ENCODE measurements at places on chromosomes 7 and 10.

DNA sequence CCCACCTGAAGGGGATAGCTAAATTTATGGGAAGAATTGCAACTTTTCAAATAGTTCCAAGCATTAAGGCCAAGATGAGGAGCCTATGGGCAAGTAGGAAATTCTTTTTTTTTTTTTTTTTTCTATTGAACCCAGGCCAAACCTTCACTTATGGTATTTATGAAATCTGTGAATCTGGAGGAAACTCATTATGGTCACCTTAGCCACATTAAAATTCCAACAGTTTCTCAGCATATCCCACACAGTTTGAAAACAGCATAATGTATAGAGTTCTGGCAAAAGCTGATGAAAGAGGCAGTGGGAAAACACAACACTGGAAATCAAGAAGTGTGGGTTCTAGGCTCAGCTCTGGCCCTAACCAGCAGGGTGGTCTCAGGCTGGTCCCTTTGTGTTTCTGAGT, 236.9 kb downstream of the PTEN start:
- no peak for DNase-seq

- DNase-seq = no peak
Measured at GRCh38 chr7:128867241-128867640, 4.6 kb downstream of the ATP6V1F start.

DNA sequence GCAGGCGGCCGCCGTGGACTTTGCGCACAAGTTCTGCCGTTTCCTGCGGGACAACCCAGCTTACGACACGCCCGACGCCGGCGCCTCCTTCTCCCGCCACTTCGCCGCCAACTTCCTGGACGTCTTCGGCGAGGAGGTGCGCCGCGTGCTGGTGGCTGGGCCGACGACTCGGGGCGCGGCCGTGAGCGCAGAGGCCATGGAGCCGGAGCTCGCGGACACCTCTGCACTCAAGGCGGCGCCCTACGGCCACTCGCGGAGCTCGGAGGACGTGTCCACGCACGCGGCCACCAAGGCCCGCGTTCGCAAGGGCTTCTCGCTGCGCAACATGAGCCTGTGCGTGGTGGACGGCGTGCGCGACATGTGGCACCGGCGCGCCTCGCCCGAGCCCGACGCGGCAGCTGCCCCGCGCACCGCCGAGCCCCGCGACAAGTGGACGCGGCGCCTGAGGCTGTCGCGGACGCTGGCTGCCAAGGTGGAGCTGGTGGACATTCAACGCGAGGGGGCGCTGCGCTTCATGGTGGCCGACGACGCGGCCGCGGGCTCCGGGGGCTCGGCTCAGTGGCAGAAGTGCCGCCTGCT, 14.1 kb downstream of the SH2B2 start:
- DNase-seq = no peak

GRCh38 chr7:153921408-153921807, 130.8 kb upstream of the DPP6 start:
- DNase-seq = no peak

GRCh38 chr7:151125470-151125845, 39.2 kb downstream of the AGAP3 start:
- no peak for DNase-seq

GRCh38 chr7:85341973-85342372, 155.1 kb upstream of the SEMA3D start:
- DNase-seq = no peak

DNA sequence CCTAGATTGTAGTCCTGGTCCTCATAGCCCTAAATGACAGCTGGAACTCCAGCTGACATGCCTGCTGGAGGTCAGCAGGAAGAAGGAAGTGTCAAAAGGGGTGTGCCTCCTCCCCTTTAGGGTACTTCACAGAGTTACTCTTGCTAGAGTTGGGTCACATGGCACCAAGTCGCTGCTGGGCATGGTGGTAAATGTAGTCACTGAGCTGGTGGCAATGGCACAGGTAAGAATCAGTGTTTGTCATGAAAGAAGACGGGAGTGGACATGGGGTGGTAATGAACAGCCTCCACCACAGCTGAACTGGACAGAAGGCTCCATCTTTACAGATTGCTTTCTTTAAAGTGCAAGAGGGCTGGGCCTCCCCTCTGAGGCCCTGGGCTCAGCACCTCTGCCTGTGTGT, 122.3 kb downstream of the ACTR3B start:
- DNase-seq = no peak

DNA sequence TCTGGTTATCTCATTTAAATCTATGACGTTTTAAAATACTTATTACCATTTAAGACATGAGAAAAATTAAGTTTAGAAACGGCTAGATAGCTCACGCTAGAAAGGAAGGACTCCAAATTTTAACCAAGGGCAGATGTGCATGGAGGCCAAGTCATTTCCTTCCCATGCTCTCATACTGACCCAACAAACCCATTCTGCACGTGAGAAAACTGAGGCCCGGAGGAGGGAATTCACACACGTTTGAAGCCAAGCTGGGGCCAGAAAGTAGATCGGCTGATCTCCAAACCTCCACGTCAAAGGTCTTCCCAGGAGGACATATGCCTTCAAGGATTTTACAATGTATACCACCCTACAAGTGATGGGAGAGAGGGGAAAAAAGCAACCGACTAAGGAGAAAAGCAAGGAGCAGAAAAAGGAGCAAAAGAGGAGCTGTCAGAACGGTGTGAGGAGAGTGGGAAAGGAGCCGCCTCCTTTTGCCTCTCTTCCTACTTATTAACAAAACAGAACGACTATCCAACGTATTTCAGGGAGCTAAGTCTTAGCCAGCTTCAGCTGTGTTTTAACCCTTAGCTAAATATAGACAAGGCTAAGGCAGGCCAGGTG, 645 bp upstream of the SIRT1 start:
- no peak for DNase-seq

DNA sequence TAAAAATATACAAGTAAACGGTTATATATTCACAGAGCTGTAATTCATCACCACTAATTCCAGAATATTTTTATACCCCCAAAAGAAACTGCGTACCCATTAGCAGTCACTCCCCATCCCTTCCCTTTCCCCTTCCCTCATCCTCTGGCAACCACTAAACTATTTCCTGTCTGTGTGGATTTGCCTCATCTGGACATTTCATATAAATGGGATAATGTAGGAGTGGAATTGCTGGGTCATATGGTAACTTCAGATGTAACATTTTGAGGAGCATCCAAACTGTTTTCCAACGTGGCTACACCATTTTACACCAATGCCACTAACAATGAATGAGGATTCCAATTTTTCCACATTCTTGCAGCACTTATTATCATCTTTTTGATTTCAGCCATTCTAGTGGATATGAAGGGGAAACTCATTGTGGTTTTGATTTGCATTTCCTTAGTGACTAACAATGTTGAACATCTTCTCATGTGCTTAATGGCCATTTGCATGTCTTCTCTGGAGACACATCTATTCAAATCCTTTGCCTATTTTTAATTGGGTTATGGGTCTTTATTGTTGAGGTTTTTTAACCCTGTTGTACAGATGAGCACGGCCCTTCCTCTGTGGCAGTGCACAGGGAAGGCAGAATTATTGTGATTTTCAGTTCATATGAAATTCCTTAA, 79.2 kb downstream of the RBM20 start:
- no peak for DNase-seq

DNA sequence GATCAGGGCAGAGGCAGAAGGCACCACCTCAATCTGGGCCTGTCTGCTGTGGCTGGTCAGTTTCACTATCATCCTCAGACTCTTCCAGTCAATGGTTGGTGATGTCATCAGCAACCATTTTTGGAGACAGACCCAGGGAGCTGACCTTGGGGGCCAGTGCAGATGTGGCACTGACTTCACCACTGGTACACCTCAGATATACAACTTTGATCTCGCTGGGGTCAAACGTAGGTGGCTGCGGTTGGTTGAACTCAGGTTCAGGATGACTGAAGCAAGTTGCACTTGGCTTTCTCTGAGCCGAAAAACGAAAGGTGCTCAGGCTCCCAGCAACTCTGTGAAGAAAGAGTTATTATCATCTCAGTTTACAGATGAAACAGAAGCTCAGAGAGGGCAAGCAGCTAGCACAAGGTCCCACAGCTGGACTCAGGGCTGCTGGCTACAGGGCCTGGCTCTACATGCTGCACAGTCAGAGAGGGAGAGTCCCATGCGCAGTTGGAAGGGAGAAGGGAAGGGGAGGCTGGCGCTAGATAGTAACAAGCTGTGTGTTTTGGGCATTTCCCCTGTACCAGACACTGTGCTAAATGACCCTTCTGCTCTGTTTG, 27.2 kb downstream of the ANKRD16 start:
- no peak for DNase-seq

DNA sequence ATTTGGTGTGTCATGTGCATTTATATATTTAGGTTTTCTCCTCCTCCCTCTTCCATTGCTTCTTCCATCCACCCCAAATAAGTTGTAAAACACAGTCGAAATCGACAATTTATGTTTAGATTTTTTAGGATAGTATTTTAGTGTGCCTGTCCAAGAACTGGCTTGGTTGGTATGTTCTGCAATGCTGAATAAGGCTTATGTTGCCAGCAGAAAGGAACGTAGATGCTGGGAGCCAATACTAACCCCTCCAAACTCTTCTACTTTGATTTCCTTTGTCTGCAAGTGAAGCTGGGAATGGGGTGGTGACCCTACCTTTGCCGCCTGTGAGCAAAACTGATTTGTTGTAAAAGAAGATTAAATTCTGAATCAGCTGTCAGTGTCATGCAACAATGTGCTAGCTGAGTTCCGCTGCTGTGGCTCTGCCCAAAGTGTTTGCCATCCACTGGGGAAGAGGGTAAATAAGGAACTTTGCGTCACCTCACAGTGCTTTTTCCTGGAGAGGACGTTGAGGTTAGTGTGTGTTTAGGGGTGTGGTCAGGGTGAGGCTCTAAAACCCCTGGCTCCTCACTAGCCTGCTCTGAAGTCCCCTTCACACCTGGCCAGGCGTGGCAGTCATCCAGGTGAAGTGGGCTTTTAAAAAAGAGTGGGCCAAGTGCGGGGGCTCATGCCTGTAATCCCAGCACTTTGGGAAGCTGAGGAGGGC, 44.4 kb downstream of the TACC2 start:
- no peak for DNase-seq

DNA sequence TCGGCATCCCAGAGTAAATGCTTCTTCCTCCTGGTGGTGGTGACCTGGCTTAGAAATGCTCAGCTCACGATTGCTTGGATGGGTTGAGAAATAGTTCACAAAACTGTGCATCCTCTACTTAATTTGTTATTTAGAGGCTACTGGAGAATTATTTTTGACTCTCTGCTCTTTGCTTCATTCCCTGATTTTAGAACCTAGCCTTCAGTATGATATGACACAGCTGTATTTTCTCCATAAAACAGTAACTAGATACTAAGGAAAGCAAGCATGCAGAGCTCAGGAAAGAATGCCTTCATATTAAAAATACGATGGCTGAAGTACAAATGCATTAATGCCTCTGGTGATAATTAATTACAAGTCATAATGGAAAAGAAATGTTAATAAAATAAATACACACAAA, 602.0 kb upstream of the COBL start:
- no peak for DNase-seq

DNA sequence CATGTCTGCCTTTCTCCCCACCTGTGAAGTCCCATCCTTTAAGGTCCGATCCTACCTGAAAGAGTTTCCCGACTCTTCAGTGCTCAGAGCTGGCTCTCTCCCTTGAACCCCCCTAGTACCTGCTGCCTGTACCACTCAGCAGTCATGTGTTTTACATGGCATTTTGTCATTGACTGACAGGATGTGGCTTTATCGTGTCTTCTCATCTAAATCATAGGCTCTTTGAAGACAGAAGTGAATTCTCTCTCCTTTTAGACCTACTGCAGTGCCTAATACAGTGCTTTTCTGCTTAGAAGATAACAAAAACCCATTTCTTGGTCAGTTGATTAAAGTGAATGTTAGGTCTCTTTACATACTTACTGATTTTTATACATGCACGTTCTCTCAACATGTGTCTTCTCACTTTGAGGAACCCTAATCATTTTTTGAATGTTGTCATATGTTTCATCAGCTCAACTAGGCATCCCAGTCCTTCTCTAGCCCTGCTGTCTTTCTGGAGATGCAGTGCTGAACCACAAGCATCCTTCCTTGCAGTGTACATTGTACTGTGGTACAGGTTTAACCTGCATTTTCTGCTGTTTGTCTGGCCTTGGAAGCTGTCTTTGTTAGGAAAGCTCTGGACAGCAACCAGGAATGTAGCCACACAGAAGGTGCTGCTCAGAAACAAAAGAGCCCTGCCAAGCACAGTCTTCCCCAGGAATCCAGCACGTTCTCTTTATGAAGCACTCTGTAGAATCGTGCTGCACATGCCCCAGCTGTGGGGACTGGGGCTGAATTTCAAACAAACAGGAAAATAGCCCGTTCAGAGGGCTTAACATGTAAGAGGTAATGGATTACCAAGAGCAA, 28.1 kb upstream of the LRRC4 start:
- no peak for DNase-seq

- DNase-seq = no peak
Measured at GRCh38 chr10:6969659-6970058, 389.6 kb upstream of the PRKCQ start.

DNA sequence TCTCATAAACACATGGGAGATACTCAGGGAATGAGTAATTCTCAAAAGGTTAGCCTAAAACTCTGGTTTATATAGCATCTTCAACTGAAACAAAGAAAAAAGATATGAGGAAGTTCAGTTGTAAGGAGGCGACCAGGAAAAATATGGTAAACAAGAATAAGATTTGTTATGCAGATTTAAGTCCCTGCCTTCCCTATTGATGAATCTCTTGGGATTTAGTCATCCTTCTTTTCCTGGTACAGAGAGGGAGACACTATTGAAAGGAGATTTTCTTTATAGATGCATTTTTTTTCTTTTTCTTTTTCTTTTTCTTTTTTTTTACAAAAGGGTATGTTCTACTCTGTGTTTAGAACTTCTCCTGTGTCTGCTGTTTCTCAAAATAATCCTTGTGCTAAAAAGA, 557.5 kb downstream of the DNAJB9 start:
- no peak for DNase-seq

DNA sequence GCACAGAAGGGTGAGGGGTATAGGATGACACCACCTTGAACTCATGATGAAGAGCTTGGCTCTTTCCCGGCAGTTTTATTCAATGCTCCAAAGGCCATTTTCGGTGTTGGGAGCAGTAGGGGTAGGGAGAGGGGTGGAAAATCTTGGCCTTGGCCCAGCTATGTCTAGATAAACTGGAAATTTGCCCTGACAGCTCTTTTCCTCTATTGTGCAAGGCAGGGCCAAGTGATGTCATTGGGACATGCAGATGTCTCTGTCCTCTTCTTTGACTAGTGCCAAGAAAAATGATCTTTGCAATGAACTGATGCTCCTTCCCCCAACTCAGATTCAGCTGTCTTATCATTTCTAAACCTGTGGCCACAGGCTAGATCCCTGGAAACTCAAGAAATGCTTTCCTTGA, 27.7 kb upstream of the PRKCQ start:
- no peak for DNase-seq

GRCh38 chr10:103843854-103844570, 11.4 kb downstream of the SH3PXD2A start:
- no peak for DNase-seq

- DNase-seq = no peak
Measured at GRCh38 chr7:119197877-119198527, 973.5 kb downstream of the ANKRD7 start.

DNA sequence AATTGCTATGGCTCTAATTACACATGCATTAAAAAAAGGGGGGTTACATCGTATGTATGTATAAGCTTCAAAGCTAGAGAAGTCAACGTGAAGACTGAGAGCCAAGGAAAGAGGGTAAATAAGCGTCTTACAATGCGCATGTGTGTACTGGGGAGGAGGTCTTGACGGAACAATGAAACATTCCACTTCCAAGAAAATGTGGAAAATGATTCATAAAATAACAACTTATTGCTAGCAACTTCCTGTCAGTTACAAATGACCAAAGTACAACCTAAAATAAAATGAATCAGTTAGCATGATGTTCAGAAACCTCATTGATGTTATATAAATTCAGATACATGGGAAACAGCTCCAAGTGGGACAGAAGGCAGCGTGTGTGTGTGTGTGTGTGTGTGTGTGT, 104.1 kb upstream of the RHEB start:
- DNase-seq = no peak
